Amniotic epithelial cell (primary cell): ENCODE measurements at places on chromosomes 13 and 19.

DNA sequence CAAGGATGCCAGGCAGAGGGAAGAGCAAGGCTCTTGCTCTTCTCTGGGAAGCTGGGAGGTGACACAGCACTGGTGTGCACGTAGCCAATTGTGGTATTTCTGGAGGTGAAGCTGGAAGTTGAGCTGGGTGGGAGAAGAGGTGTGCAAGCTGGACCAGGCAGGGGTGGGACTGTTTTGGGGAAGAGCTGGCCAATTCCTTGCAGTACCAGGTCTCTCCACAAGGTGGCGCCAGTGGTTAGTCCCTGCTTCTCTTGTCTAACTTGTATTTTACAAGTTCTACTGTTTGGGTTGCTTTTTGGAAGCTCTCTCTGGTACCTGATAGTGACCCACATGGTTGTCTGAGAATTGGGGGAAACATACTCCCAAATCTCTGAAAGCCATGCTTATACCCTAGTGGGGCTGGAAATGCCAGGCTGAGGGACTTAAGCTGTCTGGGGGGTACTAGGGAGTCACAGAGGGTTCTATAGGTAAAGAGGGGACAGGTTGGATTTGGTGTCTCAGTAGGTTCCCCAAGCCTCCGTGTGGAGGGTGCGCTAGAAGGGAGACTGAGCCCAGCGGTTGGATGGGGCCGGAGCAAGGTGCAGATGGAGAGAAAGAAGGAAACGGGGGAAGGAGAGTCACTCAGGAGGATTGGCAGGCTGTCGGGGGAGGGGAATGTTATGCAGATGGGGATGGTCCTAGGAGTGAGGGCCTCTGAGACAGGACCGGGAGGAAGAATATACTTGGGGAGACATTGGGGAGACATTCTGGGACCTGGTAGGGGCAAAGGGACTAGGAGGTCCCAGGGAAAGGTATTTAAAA is 3.0 kb downstream of the HPN start:
- DNase-seq = peak; percentile 33

GRCh38 chr13:42733046-42733445 is 48.3 kb upstream of the FAM216B start:
- no peak for DNase-seq

GRCh38 chr13:77345150-77345780 is 18.4 kb upstream of the MYCBP2 start:
- no peak for DNase-seq

DNA sequence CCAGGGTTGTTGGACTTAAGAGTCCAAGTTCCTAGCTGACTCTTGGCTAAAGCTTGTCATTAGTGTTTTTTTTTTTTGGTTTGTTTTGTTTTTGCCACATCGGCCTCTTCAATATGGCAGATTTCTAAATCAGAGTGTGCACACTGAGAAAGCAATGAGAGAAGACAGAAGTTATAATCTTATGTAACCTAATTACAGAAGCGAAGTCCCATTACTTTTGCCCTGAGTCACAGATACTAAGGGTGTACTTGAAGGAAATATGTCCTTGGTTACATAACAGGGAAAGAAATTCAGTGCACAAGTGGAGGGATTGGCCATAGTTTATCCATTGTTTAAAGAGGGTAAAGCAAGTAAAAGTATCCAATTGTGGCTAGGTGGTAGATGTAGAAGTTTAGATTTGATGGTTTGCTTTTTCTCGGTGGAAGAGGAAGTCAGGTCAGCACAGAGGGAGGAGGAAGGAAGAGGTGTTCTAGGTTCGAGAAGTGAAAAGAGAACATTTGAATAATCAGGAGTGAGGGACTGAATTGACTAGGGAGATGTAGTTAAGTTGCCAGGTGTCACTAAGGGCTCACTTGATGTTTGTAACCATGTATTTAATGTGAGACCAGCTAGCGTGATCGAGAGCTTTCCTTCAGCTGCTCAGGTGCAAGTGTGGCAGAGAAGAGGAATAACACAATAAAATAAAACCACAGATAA is 12.2 kb downstream of the GTF2F2 start:
- no peak for DNase-seq

DNA sequence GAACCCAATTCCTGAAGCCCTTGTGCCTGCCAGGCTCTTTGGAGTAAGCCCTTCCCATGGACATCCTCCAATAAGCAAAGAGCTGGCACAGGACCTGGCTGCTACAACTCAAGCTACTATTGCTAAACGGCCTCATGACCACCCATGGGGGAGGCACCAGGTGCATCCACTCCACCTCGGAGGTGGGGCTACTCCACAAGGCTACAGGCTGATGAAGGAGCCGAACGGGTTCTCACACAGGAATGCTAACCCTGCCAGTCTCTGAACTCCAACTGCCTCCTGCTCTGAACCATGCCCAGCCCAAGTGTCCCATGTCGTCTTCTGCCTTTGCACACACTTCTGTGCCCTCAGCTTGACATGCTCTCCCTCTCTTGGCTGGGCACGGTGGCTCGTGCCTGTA is 10.0 kb downstream of the SYMPK start:
- no peak for DNase-seq
